ENCODE measurements at places on chromosomes 5 and 9.

DNA sequence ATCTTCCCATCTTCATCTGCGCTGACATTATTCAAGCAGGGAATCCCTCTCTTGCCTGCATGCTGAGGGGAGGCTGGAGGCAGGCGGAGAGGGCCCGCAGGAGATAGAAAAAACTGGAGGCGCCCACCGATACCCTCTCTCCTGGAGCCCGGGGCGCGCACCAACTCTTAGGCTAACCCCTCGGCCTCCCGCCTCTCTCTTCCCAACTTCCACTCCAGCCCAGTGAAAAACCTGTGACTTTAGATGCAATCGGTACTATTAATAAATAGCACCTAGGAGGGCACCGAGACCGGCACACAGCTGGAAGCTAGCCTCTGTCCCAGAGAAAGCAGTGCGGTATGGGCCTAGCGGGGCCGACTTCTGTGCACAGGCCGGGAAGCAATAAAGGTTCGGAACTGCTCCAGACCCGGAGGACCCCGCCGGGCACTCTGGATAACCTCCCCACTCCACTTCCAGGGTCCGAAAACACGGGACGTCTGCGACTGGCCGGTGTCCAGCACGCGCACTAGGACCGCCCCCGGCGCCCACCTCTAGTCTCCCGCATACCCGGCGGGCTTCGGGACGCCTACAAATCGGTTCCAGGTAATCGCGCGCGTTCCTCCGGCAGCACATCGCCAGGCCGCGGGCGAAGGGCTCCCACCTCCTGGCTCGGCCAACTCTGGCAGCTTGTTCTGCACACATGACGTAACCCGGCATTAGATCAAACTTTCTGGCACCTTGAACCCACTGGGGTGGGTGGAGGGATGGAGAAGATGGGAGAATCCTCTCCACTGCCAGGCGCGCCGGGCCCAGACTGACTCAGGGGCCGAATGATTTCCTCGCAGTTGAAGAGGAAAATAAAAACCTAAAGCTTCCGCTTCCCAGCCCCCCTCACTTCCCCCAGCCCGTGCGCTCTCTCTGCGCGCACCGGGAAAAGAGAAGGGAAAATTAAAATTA lies 1.4 kb downstream of the EFNA5 start:
- DNase-seq = no peak

GRCh38 chr5:100644776-100645175 lies 109.6 kb downstream of the FAM174A start:
- no peak for DNase-seq

GRCh38 chr9:124202447-124202971 lies 55.2 kb upstream of the NEK6 start:
- DNase-seq = no peak

GRCh38 chr5:135839566-135839965 lies 5.1 kb downstream of the SLC25A48 start:
- no peak for DNase-seq

GRCh38 chr5:29950416-29951145 lies 1242.9 kb upstream of the CDH6 start:
- no peak for DNase-seq

- DNase-seq = no peak
These were observed 55.2 kb downstream of the NSD1 start for GRCh38 chr5:177188775-177189174.
